ENCODE measurements at places on chromosomes 4 and X.

- DNase-seq: no peak
These were observed 102.9 kb downstream of the GRXCR1 start for GRCh38 chr4:42995343-42995944.

- no peak for DNase-seq
These were observed 254.7 kb downstream of the PALLD start for GRCh38 chr4:168751263-168752225.

GRCh38 chr4:78788007-78788889 is 12.1 kb downstream of the BMP2K start:
- no peak for DNase-seq

DNA sequence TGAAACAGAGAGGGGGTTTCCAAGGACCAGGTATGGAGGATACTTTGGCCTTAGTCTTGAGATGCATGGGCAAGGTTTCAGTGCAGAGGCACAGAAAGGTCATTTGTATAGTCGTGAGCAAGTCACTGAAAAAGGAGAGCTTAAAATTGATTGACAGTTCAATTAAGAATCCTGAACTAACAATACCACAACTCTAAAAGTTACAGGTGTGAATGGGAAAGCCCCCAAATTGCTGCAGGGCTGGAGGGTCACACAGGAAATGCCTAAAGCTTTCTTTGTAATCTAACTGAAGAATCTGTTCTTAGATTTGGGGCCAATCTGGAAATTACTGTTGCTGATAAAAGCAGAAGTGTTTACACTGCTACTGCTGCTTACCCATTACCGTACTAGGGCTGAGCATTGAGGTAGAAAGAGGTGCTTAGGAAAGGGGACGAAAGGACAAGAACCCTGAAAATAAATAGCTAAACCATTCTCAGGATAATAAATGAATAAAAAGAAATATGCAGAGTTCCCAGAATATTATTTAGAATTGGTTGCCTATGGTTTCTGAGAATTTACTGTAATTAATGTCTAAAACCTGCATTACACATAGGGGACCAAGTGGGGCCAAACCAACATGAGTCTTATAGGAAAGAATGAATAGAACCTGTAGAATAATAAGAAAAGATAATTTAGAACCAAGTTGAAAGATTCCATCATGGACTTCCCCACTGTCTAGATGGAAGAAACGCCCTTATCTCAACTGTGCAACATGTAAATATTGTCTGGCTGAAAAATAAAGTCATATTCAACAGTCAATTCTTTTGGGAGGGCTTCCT is 91.9 kb upstream of the PPP1R2C start:
- peak; percentile 0 for DNase-seq

GRCh38 chr4:1400831-1401408 is 5.3 kb downstream of the NKX1-1 start:
- no peak for DNase-seq

DNA sequence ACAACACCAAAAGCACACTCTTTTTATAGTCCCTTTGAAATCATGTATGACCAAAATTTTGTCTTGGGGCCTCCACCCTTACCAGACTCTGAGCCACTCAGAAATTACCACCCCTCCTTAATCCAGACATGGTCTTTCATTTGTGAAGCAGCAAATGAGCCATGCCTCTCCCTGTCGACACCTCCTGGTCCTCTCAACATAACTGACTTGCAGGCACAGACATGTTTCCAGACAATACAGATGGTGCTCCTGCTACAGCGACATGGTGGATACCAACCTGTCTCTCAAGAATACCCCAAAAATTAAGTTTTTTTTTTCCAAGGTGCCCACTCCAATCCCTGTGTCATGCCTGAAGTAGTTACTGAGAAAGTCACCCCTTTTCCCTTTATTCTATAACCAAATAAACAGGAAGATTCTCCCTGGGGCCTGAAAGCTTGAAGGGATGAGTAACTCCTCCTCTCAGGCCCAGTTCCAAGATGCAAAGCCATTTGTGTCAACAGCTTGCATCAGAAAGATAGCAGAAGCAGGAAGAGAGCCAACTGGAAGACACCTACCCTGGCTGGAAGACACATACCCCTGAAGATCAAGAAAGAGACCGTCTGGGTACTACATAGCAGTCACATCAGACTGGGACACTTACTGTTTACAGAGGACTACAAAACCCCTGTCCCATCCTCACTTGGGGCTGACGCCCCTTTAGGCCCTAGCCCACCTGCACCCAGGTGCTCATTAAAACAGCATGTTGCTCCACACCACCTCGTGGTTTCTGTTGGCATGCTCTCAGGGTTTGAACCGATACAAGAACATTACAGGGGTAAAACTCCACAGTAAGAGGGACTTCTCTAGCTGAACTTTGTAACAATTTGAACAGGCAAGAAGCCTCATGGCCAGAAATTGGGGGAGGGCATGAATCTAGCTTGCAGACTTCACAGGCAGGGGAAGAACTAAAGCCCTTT is 5.5 kb upstream of the UGT2B17 start:
- DNase-seq: no peak

DNA sequence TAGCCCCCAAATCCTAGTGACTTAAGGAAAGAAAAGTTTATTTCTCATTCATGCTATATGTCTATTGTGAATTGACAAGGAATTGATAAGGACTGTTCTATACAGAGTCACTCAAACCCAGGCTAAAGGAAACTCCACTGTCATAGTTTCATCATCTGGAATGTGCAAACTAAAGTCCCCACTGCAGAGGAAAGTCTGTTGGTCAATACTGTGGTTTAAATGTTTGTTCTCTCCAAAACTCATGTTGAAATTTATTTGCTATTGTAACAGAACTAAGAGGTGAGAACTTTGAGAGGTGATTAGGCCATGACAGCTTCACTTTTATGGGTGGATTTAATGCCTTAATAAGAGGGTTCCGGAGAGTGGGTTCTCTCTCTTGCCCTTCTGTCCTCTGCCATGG is 149.6 kb downstream of the COX18 start:
- no peak for DNase-seq

DNA sequence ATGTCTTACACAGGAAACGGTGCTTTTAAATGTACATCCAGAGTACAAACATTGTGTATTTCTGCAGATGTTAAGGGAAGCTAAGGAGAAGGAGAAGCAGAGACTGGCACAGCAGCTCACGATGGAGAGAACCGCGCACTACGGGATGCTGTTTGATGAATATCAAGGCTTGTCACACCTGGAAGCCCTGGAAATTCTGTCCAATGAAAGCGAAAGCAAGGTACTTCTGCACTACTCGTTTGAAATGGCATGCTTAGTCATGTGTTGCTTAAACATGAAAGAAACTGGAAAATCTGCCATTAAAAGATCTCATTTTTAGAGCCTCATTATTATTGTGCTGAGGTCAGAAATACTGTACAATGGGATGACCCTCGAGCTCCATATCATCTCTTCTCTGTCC is 47.2 kb downstream of the FAM114A1 start:
- no peak for DNase-seq

DNA sequence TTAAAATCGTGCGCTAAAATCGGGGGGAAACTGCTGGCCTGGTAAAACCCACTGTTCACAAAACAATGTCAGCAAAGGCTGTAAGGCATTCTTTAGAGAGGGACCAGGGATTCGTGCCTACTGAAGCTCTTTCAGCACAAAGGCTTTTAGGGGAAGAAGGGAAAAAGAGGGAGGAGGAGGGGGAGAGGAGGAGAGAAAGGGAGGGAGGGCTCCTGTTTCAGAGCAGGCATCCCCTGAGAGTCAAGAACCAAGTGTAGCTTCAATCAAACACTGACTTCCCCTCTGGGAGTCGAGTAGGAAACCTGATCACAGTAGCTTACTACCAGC is 9.5 kb downstream of the BCOR start:
- no peak for DNase-seq

- no peak for DNase-seq
These were observed 475.4 kb upstream of the HS3ST1 start for GRCh38 chr4:11904117-11904535.

Data from NK-92 treated with Interleukin-12 subunit alpha and Interleukin-12 subunit beta, amount 100 ng/mL, for 24 hours (cell line).